Psoas muscle (tissue), 8 donors: ENCODE measurements at places on chromosomes 16 and 17. TPM values are rescaled to one million over a fixed set of nuclear protein-coding genes. Genes with fewer than 3 reads are reported as not detected.

The MAPT gene
- 104 TPM for total RNA-seq

GRCh38 chr17:75906143-75906884, 1.6 kb upstream of the MRPL38 start:
- no peak for DNase-seq

The TBC1D3B gene
- total RNA-seq, result 1.3 TPM

DNA sequence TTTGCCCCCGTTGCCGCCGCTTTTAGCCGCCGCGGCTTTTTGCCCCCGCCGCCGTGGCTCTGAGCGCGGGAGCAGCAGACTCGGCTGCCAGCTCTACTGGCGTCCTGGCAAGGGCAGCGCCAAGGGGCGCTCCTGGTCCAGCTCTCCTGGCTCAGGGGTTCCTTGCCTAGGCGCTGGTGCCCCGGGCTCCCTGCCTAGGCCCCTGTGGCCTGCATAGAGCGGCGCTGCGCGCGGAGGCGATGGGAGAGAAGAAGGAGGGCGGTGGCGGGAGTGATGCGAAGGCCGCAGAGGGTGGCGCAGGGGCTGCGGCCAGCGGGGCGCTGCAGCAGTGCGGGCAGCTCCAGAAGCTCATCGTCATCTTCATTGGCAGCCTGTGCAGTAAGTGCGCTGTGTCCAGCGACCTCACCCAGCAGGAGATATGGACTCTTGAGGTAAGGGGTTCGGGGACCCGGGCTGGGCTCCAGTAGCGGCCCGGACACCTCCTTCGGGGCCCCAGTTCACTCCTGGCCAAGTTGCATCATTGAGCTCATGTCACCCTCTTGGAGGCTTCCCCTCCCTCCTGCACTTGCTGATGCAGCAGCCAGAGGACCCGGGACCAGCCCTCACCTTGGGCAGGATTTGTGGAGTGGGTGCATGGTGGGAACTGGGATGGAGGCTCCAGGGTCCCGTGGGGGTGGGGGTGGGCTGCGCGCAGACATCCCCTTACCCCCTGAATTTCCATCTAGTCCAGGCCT, 1344.4 kb downstream of the TP53TG3F start:
- DNase-seq, result peak; percentile 11

The ETV4 gene
- 0.21 TPM for total RNA-seq

DNA sequence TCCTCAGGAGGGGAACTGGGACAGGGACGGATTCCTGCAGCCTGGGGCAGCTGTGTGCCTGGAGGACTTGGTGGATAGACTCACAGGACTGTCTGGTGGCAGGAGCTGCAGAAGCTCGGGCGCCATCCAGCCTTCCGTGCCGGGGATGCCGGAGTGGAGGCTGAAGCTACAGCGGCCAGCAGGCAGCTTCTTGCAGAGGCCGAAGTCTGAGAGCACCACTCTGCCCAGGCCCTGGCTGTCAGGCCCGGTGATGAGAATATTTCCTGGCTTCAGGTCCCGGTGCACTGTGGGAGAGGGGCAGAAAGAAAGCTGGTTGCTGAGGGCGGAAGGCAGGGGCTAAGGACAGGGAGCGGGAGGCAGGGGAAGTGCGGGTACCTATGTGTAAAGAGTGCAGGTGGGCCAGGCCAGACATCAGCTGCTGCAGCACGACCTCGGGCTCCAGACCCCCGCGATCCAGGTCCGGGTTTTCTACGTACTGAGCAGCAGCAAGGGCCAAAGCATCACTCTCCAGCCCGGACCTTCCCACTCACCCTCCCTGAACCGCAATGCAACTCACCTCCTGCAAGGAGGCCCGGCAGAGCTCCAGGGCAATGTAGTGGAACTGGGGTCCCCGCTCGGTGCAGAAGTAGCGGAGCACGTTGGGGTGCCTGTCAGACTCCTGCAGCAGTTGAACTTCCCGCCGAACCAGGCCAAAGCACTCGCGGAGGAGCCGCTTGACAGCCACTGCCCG, 16.1 kb downstream of the PLK1 start:
- no peak for DNase-seq

DNA sequence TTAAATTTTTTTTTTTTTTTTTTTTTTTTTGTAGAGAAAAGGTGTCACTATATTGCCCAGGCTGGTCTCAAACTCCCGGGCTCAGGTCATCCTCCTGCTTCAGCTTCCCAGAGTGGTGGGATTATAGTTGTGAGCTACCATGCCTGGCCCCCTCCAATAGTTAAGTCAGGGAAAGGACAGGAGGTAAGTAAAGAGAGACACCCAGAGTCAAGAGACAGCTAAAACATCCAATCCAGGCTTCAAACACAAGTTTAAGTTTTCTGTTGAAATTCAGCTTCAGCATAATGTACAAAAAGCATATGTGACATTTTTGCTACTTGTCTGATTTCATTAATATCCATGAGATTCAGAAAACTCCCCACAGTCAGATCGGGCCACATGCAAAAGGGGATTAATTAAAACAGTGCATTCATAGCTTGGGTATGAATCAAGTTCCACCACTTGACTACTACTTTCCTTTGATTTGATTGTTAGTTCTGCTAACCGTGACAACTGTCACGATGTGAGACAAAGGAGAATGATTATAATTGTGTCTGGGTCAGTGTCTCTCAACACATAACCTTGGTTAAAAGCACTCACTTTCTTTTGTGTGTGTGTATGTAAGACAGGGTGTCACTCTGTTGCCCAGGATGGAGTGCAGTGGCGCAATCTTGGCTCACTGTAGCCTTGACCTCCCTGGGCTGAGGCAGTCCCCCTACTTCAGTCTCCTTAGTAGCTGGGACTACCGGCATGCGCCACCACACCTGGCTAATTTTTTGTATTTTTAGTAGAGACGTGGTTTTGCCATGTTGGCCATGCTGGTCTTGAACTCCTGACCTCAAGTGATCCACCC, 184.9 kb downstream of the PARN start:
- no peak for DNase-seq

- no peak for DNase-seq
Observed at GRCh38 chr16:50103764-50104163, 38.0 kb downstream of the HEATR3 start.

The CACNG1 gene
- total RNA-seq, result 72.5 TPM

The CCL13 gene
- 1.2 TPM for total RNA-seq

DNA sequence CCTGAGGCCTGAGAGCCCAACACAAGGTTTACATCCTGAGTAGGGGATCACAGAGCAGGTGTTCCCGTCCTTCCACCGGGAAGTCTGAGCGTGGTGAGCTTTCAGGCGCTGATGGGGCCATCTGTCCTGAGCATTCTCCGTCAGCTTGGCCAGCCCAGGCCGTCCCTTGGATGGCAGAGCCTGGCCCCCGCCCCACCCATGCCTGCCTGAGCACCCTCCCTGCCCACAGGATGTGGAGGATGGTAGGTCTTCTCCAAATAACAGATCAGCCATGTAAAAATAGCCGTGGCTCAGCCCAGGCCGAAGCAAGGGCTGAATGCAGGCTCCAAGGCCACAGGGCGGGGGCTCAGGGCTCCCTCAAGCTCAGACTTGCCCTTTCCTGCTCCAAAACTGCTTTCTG, 20.2 kb downstream of the SPNS2 start:
- no peak for DNase-seq

The CSH1 gene
- total RNA-seq, result not detected

The KRT33B gene
- not detected for total RNA-seq

The CDRT15L2 gene
- total RNA-seq, result not detected

DNA sequence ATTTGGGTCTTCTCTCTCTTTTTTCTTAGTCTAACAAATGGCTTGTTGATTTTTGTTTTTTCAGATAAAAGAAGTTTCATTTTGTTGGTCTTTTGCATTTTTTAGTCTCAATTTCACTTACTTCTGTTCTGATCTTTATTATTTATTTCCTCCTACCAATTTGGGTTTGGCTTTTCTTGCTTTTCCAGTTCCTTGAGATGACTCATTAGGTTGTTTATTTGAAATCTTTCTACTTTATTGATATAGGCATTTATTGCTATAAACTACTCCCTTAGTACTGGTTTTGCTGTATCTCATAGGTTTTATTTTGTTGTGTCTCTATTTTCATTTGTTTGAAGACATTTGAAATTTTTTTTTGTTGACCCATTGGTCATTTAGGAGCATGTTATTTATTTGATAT, 152.2 kb upstream of the MPHOSPH6 start:
- no peak for DNase-seq

The TOM1L1 gene
- 6.5 TPM for total RNA-seq

DNA sequence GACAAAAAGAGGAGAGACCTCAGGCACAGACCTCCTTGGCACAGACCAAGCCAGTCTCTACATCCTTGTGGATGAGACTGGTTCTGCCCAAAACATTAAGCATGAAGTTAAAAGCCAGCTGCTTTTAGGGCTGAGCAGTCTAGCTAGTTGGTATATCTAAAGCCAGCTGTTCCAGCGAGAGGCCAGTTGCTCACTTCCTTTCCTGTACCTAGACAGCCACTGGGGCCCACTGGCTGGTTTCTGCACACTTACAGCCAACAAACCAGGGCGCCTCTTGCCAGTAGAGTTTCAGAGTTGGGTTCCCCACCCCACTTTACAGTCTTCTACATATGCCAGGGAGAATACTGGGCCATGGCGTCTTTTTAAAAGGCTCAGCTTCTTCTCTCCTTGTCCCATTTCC, 242.4 kb downstream of the ZFHX3 start:
- no peak for DNase-seq
